ENCODE measurements at places on chromosomes 1 and 21.

DNA sequence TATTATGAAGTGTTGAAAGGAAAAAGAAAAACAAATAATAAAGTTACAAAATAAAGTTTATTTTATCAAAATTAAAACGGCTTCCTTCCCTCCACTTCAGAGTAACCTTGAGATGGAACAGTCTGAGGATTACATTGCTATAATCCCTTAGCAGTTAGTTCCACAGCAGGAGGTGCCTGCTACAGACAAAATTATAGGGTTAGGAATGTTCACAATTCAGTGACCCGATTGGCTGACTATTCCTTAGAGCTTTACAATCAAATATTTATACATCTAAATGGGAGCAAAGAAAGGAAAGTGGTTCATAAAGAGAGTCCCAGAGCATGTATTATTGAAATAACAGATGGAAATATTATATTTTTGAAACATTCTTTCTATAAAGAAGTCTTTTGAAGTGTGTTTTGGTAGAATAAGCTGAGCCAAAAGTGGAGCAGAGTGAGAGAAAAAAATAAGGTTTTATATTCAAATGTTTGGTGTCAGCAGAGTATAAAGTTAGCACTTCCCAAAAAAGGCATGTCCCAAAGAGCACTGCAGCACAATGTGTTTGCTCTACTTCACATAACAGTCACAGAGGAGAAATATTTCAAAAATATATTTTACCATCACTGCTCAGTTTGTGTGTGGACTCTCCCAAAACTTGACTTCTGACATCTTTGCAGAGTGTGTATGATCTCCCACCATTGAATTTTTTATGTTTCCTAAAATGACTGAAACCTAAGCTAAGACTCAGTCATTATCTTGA lies 71.4 kb upstream of the GORAB start:
- no peak for DNase-seq

DNA sequence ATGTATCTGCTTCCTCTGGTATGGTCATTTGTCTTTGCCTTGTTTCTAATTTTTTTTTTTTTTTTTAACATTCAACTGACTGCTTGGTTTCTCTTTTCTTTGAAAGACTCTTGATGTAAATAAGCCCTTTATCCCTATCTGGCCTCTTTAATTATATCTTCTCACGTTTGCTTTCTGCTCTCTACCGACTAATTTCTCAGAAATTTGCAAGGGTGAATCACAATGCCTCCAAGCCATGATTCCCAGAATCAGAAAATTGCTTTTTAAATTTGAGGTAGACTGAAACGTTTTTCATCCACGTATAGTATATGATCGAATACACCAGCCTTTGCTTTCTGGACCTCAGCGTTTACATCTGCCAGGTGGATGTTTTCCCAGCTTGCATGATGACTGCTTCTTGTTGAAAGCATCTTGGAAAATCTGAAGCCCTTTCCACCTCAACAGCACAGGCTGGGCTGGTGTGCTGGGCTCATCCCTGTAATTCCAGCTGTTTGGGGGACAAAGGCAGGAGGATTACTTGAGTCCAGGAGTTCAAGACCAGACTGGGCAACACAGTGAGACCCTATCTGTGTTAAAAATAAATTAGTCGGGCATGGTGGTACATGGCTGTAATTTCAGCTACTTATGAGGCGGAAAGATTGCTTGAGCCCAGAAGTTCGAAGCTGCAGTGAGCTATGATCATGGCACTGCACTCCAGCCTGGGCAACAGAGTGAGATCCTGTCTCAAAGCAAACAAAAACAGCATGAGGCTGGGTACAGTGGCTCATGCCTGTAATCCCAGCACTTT lies 35.0 kb upstream of the GPR137B start:
- DNase-seq, result no peak

GRCh38 chr1:231354330-231355020 lies 16.4 kb downstream of the SPRTN start:
- no peak for DNase-seq

GRCh38 chr21:23712166-23712565 lies 1895.1 kb downstream of the MRPL39 start:
- DNase-seq, result no peak

- DNase-seq, result no peak
These were observed 1.5 kb upstream of the TRIM62 start for GRCh38 chr1:33183306-33183705.

DNA sequence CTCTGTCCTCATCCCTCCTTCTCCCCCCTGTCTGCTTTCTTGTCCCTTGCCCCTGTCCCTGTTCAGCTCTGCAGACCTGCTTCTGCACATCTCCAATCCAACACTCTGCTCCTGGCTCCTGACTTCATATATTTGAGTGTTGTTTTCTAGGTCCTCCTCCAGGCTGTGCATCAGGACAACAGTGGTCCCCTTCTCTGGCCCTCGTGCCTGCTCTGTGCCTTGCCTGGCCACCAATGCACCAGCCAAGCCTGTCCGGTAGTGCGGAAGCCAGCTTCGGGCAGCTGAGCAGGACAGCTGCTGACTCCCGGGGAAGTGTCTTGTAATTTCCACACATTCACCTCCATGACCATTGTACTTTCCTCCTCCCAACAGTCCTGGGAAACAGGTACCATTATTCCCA lies 203.4 kb upstream of the RAB4A start:
- no peak for DNase-seq

DNA sequence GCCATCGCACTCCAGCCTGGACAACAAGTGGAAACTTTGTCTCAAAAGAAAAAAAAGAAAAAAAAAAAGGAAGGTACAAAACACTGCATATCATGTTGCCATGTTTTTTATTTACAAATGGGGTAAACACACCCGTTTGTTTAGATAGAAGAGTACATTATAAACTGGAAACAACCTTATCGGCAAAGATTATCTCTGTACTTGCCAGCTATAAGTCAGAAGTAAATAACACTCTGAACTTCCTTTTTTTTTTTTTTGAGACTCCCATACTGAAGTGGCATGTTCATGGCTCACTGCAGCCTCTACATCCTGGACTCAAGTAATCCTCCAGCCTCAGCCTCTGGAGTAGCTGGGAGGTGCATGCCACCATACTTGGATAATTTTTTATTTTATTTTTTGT lies 21.9 kb downstream of the USP48 start:
- no peak for DNase-seq

GRCh38 chr1:5776035-5776550 lies 216.1 kb downstream of the NPHP4 start:
- DNase-seq, result no peak

DNA sequence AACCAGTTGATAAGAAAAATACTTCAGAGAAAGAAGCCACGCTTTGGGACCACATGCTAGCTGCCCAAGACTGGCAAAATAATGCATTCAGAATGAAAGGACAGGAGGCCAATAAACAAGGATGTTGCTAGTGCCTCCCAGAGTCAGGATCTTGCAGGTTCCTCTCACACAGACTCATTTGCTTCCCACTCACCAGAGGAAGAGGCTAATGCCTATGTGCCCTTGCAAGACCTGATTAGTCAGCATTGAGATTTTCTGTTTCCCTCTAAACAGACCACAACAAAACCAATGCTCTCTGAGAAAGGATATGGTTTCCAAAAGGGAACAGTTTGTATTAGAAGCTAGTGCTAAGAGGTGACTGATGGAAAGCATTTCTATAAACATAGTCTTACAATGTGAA lies 85.7 kb downstream of the NRDC start:
- DNase-seq, result no peak

DNA sequence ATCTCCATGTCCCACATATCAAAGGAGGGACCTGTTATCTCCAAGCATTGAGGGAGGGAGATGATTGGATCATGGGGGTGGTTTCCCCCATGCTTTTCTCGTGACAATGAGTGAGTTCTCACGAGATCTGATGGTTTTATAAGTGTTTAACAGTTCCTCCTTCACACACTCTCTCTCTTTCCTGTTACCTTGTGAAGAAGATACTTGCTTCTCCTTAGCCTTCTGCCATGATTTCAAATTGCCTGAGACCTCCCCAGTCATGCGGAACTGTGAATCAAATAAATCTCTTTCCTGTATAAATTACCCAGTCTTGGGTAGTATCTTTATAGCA lies 91.6 kb downstream of the DDAH1 start:
- no peak for DNase-seq

DNA sequence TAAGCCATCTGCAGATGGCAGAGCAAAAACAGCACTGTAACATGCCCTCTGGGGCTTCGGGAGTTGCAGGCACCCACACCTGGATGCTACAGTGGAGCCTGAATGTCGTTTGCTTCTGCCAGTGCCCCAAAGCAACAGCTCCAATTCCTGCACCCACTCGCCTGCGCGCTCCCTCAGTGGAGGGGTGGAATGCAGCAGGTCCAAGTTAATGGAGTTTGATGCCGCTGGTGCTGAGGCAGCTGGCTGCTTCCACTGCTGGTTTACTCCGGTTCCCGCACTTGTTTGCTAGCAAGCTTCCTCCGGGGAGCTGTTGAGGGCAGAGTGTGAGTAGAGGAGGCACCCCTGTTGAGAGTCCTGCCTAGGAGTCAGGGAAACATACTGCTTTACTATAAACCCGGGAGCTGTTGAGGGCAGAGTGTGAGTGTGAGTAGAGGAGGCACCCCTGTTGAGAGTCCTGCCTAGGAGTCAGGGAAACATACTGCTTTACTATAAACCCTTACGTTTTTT lies 584.0 kb upstream of the TMPRSS15 start:
- DNase-seq, result no peak

DNA sequence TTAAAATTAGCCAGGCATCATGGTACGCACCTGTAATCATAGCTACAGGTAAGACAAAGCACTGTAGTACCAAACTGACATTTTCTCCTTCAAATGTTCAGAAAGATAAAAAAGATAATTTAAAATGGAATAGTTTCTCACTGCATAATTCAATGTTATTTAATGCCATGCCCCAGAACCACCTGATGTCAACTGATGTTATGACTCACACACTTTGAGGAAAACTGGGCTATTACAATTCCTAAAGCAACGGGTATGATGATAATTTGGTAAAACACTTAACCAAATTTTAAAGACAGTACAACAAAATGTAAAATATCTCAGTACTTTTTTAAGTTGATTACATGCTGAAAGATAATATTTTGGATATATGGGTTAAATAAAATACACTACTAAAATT lies 22.9 kb upstream of the PLEKHO1 start:
- DNase-seq, result no peak

DNA sequence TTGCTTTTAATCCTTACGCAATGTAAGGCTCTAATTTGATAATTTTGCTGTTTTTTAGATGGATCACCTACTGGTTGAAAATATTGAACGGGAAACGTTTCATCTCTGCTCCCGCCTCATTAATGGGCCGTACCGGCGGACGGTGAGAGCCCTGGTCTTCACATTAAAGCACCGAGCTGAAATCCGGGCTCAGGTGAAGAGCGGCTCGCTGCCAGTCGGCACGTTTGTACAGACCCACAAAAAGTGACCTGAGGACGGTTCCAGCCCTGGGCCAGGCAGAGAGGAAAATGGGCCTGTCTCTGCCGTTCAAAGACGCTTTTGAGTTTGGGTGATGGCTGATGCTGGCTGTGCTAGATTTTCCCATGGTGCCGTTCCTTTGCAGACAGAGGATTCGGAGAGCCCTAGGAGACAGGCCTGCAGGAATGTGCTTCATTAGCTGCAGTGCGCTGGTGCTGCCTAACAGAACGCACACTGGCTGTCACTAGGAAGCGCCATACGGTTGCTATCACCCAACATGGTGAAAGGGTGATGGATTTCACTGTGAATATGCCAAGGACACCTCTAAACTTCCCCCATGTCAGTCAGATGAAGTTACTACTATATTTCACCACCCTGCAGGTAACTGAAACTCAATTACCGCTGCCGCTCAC lies 42.9 kb downstream of the TCEANC2 start:
- no peak for DNase-seq

- no peak for DNase-seq
These were observed 22.3 kb downstream of the CDC42 start for GRCh38 chr1:22074803-22075202.

DNA sequence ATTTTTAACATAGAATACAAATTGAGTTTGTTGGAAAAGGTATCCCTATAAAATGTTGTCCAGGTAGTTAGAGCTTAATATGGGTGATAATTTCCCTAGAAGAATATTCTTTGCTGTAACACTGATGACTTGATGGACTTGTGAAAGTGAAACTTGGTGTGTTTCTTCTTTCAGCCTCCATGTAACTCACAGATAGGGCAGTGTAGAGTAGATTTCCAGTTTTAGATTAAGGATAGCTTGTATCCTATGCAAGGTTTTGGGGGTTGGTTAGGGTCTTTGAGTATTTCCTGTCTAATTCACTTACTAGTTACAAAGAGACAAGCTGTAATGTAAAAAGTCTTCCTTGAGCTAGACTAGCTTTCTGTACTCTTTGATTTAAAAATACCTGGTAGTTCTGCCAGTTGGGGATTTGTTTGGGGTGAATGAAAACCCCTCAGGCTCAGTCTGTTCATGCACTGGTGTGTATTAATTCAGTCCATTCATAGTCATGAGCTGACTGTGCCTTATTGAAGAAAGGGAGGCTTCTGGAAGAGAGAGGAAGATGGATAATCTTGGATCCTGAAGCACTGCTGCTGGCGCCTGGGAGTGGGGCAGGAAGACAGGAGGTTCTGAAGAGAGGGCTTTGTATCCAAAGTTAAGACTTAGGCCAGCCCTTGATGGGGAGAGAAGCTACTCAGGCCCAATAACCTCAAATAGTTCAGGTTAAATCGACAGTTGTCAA lies 83.6 kb downstream of the CAMTA1 start:
- no peak for DNase-seq

DNA sequence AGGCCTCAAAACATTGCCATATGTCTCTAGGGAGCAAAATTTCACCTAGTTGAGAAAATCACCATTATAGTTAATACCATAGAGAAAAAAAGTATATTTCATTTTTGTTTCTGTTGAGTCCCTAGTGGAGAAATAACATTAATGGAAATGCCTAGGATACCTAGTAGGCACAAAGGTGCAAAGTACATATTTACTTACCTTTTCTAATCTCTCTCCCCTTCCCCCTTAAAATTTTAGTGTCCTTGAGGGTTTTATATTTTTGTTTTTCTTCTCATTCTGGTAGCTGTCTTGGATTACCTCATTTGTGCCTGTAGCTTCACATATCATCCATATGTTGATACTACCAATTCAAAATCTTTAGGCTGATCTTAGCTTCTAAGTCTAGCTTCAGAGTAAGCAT lies 127.0 kb downstream of the MAGI3 start:
- no peak for DNase-seq

- DNase-seq, result no peak
These were observed 248.1 kb upstream of the DEPDC1 start for GRCh38 chr1:68745011-68745410.

DNA sequence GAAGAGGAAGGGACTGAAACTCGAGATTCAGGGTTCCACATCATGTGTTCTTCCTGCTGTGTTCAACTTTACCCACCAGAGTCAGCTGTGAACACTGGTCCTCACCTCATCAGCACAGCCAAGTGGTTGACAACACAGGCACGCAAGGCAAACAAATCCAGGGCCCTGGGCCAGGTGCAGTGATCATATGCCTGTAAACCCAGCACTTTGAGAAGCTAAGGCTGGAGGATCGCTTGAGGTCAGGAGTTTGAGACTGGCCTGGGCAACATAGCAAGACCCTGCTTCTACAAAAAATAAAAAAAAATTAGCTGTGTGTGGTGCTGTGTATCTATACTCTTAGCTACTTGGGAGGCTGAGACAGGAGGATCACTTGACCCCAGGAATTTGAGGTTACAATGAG lies 8.4 kb upstream of the XKR8 start:
- DNase-seq, result no peak
